ENCODE measurements at places on chromosomes 4 and X.

GRCh38 chrX:20382518-20383297, 116.0 kb upstream of the RPS6KA3 start:
- DNase-seq = no peak

DNA sequence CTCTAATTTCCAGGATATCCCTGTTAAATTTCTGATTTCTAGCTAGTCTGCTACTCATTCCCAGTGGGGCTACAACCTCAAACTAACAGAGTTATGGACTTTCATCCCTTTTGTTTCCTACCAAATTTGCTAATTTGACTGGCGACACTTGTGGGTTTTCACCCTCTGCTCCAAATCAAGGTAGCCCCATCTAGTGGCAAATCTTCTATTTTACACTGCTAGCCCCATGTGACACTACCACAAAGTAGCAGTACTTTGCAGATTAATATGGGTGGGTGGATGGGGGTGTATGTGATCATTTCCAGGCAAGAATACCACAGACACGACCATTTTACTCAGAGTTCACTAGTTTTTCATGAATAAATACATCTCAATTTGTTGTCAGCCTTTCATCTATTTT, 150.3 kb downstream of the MSL3 start:
- no peak for DNase-seq

DNA sequence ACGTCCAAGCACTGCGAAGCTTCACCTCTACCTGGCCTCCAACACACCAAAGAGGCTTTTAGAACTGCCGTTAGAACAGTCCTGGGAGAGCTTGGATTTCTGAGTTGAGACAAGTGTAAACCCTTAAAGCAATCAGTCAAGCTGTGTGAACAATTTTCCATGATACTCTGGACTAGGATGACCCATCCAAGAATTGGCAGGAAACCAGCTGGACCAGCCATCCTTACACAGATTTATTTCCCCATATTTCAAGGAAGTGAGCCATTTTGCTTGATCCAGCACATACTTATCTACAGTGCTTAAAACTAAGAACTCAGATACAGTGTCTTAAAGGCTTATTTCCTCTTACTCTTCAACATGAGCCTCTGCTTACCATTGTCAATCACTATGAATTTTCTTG, 340.7 kb upstream of the HS3ST1 start:
- DNase-seq = no peak

DNA sequence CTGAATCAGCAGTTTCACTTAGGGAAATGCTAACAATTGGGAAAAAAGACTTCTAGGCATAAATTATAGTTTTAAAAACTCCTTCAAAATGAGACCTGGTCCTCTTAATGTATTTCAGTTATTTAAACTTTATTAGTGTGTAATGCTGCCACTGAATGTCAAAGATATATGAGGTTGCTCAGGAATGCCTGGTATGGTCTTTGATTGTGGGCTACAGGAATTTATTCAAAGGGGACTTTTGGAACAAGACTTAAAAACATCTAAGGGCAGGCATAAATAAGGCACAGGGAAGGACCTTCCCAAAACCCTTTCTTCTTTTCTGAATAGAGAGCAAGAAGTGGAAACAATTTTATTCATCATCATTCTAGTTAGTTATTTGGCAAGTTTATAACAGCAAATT, 439.1 kb downstream of the TLL1 start:
- DNase-seq = no peak

DNA sequence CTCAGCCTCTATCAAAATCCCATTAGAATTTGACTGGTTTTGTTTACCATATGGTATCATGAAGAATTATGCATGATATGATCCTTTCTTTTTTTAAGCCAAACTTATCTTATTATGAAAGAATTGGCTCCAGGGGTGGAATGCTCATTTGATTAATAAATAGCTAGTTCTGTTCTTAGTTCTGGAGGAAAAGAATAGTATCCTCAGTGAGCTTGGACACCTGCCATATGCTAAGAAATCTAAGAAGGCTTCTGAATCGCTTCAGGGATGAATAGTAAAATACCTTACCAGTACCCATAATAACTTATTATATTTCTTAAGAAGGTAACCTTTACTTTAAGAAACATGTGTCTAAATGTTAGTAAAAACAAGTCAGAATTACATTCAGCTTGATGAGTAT, 803.6 kb downstream of the ADGRL3 start:
- DNase-seq = no peak

DNA sequence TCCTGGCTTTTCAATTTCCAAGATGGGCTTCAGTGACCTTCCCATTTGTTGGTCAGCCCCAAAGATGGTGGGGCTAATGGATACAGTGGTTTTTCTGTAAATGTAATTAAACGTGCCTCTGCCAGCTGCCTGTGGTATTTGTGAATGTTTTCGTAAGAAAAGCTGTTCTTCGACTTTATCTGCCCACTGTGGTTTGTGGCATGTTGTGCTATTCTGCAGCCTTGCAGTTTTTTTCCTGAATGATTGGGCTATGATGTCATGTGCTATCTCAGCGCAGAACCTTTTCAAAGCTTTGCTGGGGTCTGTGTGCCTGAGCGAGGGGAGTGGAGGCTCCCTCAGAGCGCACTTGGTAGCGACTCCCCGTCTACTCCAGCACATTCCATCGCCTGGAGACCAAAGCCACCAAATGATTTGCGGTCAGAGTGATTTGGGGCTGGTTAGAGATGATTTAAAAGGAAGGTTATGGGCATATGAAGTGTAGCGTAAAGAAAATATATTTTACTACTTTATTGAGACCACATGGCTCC, 137.5 kb downstream of the PALLD start:
- DNase-seq = no peak

DNA sequence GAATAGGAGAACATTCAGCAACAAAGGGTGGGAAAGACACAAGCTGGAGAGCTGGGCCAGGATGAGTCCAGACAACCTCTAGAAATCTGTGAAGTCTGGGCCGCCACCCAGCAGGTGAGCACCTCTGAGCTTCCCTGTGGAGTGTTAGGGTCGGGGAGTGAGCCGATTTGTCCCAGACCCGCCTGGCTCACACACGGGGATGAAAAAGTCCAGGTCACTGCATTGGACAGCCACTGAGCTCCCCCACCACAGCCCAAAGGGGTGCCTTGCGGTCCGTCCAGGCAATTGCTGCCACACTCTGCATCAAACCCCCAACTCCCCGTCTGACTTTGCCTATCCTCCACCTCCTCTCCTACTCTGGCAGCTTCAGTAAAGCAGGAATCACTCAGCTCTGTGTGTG, 38.7 kb downstream of the NHSL2 start:
- no peak for DNase-seq

- DNase-seq = no peak
Measured at GRCh38 chrX:13101441-13102139, 57.2 kb upstream of the FAM9C start.

GRCh38 chr4:102589743-102590142, 88.6 kb downstream of the NFKB1 start:
- no peak for DNase-seq

GRCh38 chrX:23633834-23634580, 33.3 kb upstream of the PRDX4 start:
- no peak for DNase-seq

DNA sequence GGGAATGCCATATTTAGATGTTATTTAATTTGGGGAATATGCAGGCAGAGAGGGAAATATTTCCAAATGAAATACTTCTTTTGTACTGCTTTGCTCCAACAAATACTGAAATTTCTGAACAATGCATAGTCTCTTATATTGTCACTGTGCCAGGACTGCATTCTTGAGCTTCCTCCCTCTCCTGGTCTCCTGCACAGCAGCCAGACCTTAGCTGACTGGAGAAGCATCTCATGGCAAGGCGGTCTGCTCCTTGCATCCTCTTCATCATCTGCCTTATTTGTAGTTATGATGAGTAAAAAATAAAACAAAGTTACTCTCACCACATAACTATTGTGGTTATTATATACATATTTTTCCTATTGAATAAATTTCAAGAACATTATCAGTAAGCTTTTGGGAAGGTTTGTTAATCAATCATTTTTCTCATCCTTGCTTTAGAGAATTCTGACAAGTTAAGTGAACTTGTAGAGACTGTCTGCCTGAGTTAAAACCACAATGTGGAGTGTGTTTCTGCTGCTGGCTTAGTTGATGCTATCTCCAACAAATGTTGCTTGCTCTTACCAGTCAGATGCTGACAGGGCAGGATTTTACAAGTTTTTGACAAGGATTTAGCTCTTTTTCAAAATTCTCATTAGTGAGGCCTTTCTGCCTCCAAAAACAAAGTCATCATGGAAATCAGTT, 153.6 kb downstream of the SOWAHB start:
- DNase-seq = no peak

- no peak for DNase-seq
Measured at GRCh38 chr4:174713821-174714220, 115.2 kb downstream of the GLRA3 start.

DNA sequence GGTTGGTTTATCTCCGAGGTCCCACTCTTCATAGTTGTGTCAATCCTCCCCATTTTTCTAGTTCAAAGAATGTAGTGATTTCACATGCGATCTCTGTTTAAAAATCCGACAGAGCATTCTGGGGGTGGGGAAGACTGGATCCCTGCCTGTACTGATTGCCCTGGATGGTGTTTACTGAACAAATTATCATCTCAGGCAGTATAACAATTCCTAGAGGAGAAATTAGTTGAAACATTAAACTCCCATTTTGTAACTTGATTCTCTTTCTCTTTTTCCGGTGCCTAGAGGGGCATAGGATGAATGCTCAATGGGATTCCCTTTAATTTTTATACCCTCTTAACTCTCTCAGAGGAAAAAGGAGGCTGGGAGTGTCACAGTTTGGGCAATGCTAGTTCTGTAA, 10.0 kb upstream of the CWH43 start:
- DNase-seq = no peak

DNA sequence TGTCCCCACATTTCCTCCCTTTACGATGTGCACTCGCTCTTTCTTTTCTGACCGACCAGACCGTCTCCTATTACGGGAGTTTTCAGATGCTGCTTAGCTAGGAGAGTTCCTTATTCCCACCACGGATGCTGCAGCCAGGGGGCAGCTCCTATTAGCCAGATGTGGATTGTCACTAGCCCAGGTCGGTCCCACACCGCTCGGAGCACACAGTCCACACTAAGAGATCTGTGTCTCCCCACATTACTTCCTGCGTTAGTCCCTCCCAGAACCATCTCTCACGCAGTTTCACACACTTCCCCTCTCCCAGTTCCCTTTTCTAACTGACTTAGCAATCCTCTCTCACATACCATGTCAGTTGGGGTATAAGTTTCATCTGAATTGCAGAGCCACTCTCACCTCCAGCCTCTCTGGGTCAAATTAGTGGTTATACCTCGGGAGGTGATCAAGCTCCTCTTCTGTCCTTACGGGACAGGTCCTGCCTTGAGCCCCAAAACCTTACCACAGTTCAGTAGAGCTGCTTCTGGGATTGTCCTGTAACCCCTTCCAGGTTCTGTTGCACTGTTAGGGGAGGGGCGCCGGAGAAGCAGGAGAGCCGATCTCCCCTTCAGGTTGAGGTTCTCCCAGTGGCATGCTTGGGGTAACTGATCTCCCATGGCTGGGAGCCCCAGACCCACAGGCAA, 28.2 kb downstream of the SULT1E1 start:
- DNase-seq = no peak

GRCh38 chr4:45679411-45679810, 444.4 kb downstream of the GABRG1 start:
- DNase-seq = no peak

DNA sequence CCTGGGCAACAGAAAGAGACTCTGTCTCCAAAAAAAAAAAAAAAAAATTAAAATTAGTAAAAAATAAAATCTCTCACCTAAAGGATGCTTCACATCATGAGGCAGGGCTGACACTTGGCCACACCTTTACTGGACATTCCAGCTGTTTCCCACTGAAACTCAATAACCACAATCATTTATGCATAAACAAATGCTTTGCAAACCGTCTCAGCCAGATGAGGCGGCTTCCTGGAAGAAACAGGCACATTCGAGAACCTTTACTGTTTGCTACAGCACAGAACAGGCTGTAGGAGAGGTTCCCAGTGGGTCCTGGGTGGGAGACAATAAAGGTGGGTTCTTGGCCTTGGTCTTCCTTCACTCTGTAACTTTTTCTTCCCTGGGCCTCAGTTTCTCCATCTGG, 10.9 kb upstream of the TBC1D14 start:
- DNase-seq = no peak

DNA sequence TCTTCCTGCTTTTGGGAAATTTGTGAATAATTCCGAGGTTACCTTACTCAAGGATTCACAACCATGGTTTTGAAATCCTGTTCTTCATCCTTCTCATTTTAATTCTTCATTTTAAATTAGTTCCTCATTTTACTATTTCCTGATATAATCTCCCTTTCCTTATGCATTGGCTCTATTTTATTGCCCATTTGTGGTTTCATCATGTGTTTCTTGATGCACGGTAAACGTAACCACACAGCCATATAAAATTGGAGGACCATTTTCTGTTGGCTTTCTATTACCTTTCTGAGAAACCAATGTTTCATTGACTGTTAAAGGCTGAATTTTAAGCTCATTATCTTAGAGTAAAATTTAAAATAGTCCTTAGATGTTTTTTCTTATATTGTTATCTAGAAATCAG, 100.3 kb upstream of the NDST4 start:
- no peak for DNase-seq

Data from stimulated activated CD8-positive, alpha-beta memory T cell treated with anti-CD3 and anti-CD28 coated beads, Interleukin-7, amount 100 ng/mL, for 48 hours (primary cell).